ENCODE measurements at places on chromosomes 12 and 14.

DNA sequence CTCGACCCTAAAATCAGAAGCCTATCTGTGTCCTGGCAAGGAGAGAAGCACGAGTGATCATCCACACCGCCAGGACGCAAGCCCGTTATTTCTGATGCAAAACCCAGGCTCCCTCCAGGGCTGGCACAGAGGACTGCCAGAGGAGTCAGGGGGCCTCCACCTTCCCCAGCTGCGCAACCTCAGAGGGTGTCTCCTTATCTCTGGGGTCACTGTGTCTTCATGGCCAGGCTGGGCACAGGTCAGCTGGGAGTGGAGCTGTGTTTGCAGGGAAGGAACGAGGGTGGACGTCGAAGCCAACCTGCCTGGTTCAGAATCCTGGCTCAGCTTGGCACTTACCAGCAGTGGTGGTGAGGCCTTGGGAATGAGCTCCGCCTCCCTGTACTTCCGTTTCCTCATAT, 12.0 kb upstream of the SERPINA3 start:
- no peak for DNase-seq

DNA sequence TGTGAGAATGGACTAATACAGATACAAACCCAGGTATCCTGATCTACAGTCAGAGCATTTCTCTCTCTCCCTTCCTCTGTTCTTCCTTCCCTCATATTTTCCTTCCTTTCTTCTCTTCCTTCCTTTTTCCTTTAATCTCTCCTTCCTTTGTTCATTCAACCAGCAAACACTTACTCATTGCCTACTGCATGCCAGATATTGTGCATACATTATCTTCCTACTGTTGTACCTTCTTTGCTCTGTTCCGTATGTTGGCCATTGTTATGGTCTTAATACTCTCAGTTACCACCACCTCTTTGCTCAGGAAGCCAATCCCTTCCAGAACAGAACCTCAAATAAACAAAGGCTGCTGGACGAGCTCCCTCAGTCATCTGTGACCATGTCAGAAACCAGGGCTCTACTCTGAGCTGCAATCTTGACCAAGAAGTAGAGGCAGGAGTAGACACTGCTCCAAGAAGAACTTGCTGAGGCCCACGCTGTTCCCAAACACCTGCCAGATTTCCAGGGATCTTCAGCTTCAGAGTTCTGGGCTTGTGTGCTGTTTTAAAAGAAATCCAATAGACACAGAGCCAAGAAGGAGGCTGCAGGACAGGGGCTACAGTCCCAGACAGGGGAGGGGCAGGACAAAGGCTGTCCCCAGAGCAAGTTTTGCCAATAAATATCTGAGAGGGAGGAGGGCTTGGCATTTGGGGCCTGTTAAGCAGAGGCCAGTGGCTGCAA, 526.7 kb upstream of the TBX3 start:
- DNase-seq: no peak

GRCh38 chr12:122991623-122992275, 11.3 kb downstream of the ARL6IP4 start:
- no peak for DNase-seq

DNA sequence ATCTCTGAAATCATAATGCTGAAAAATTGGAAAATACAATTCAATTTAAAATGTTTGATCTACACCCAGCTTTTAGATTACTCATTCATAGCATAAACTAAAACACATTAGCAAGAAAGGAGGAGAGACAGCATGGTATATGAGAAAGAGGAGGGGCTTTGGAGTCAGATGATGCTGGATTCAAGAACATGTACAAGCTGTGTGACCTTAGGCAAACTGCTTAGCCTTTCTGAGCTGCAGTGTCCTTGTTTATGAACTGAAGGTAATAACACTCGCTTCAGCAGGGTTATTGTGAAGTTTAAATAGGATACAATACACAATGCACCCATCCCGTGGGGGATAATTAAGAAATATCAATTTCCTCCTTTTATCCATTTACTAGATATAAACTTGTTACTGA, 79.2 kb downstream of the MAP1LC3B2 start:
- no peak for DNase-seq

DNA sequence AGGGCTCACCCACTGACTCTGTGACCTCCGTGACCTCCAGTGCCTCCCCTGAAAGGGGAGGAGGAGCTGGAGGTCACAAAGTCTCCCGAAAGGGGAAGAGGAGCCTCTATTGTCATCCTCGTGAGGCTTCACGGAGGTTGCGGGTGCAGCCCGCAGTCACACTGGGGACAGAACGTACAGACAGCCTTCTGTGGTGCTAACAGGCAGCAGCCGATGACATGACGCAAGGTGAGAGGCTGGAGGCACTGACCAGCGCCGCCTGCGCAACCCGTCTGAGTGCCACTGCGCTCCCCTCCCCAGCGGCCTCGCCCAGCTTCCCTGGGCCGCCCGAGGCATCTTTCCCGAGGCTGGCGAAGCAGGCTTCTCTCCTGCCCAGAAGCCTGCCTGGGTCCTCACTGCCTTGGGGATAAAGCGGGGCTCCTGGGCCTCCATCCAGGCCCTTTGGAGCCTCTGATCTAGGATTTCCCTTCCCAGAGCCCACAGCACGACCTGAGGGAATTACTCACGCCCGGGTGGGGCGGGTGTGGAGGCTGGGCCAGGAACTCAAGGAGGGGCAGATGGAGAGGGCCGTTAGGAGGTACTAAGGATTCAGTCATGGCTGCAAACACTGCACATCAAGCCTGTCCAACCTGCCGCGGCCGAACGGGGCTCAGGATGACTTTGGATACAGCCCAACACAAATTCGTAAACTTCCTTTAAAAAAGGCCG, 12.3 kb upstream of the LBHD2 start:
- DNase-seq: no peak

DNA sequence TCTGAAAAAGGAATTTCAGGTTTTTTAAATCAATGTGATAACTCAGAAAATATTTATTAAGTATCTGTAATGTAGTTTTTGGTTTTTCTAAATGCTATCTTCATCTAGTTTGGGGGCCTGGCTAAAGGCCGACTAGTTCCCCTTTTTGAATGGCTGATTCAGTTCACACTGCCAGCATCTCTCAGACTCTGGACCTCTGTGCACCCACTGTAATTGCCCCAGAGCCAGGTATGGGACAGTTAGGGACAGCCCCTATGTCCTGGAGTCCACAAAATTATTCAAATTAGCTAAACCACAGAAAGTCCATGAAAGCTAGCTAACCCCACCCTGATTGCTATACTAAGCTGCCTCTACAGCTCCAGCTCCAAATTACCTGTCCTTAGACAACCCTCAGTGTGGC, 49.1 kb upstream of the RGS6 start:
- DNase-seq: no peak

- no peak for DNase-seq
Measured at GRCh38 chr14:95039259-95039992, 117.9 kb downstream of the DICER1 start.

DNA sequence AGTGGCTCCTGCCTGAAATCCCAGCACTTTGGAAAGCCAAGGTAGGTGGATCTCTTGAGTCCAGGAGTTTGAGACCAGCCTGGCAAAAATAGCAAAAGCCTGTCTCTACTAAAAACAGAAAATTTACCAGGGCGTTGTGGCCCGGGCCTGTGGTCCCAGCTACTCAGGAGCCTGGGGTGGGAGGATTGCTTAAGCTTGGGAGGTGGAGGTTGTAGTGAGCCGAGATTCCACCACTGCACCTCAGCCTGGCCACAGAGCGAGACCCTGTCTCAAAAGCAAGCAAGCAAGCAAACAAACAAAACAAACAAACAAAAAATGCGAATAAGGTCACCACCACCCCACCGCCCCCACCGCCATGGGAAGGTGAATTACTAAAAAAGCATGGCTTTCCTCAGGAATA, 238.7 kb downstream of the ATXN7L3B start:
- no peak for DNase-seq

DNA sequence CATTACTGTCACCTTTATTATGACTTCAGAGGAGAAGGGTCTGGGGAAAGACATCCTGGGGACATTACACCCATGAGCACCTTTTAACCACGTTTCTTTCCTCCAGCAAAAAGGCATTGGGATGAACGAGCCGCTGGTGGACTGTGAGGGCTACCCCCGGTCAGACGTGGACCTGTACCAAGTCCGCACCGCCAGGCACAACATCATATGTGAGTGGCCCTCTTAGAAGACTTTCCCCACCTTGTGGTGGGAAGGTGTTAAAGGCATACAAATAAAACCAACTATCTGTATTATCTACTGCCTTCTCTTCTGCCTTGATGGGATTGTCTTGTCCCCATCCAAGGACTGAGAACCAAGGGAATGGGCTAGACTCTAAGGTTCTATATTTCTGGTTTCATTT, 6.0 kb downstream of the PSMD9 start:
- no peak for DNase-seq

GRCh38 chr12:61538951-61539350, 721.3 kb upstream of the USP15 start:
- DNase-seq: no peak

GRCh38 chr14:23494223-23494622, 24.7 kb downstream of the NGDN start:
- DNase-seq: no peak

DNA sequence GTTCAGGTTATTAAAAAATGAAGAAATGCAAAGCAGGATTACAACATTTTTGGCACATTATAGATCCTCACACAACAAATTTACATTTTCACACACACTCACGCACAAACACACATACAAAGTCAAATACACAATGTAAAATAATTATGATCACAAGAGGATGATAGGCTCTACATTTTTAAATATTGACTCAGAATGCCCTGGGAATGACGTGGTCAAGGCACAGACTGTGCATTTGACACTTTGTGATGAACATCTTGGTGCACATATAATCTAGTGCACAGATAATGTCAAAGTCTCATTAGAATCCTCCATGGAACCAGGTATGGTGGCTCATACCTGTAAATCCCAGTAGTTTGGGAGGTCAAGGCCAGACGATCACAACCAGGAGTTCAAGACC, 49.4 kb downstream of the DPF3 start:
- no peak for DNase-seq

- DNase-seq: no peak
Measured at GRCh38 chr12:49974231-49974675, 1.5 kb downstream of the AQP6 start.

DNA sequence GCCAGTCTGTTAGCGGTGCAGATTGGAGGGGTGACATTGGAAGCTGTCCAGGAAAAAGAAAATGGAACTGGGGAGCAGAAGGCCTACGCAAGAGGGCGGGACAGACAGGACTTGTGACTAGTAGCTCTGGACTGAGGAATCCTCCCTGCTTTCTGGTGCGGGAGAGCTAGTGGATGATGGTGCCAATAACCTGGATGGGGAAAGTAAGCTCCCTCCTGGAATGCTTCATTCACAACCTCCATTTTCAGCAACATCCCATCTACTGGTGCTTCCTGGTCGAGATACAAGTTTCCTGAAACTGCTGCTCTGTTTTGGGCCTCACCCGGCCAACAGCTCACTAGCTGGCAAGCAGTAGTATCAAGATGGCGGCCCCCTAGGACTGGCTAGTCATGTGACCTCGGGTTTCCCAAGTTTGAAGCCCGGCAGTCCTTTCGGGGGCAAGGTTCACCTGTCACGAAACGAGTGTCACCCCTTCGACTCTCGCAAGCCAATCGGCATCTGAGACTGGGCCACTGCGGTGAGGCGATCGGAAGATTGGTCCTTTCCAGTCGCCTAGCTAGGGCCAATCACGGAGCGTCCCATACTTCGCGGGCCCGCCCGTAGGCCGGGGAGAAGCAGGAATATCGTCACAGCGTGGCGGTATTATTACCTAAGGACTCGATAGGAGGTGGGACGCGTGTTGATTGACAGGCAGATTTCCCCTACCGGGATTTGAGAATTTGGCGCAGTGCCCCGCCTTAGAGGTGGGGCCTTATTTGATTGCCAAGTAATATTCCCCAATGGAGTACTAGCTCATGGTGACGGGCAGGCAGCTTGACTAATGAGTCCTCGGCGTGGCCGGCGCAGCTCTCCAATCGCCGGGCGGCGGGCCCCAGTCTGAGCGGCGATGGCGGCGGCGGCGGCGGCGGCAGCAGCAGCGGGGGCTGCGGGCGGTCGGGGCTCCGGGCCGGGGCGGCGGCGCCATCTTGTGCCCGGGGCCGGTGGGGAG, at the start of gene PABPN1:
Gene PABPN1, plus strand, starts transcription at position 874 of the 988 bp plus-strand sequence. Its CDS starts 13 bp downstream, at position 887.
- peak; percentile 100 for DNase-seq

- DNase-seq: no peak
Measured at GRCh38 chr12:107584563-107584962, 101.0 kb upstream of the PWP1 start.

- DNase-seq: no peak
Measured at GRCh38 chr14:81172881-81173280, 47.9 kb downstream of the GTF2A1 start.

GRCh38 chr12:68109444-68110217, 49.9 kb downstream of the IFNG start:
- no peak for DNase-seq

- DNase-seq: peak; percentile 41
Measured at GRCh38 chr12:129911428-129912049, 7.7 kb upstream of the TMEM132D start.

DNA sequence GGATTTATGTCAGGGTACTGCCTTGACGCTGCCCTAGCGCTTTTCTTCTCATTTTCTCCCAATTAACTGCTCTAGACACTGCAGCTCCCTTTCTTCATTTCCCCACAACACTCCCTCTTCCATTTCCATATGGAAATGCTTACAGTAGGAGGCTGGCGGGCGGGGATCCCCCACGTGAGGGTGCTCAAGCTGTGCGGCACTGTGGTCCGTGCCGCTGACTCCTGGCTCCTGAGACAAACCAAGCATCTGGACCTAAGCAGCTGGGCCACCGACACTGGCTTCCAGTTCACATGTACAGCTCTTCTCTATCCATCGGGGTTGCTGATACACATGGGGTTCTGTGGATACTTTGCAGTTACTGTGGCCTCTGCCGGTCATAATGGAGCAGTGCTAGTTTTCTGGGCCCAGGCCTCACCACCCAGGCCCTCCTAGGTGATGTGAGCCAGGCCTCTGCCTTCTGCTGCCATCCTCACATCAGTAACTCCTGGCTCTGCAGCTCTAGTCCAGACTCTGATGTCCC, 20.2 kb downstream of the TCHP start:
- no peak for DNase-seq

- DNase-seq: no peak
Measured at GRCh38 chr14:51657762-51658161, 6.1 kb downstream of the FRMD6 start.

DNA sequence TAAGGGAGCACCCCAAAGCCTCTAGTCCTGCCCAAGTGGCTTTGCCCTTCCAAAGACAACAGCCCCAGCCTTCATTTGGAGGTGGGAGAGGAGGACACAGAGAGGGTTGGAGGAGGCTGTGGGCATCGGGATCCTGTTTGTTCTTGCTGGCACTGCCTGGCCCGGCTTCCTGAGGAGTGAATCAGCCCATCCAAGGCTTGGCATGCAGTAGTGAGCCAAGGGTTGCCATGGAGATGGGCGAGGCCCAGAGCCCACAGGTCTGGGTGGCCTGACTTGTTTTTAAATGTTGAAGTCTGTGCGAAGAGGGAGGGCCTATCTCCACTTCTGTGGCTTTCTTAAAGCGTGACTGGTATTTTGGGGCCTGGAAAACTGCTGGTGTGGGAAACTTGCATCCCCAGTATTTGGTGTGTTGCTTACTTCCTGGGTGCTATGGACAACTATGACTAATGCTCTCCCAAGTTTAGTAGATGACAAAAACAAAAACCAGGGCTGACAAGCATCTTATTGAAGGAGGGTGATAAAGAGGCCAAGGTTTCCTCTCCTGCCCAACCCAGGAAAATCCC, 15.8 kb downstream of the CD9 start:
- DNase-seq: no peak

- DNase-seq: no peak
Measured at GRCh38 chr12:130984183-130985058, 30.7 kb downstream of the ADGRD1 start.

All from NCI-H2171 treated with DMSO at 0.1 percent for 48 hours (cell line).